ENCODE measurements at places on chromosomes 2 and 18. TPM values are rescaled to one million over a fixed set of nuclear protein-coding genes. Genes with fewer than 3 reads are reported as not detected.

- no peak overlapping the region for H3K27ac ChIP-seq
- no peak for DNase-seq
- H3K27me3 ChIP-seq: no peaks in the 10 kb centered on the region
- H3K36me3 ChIP-seq: no peaks in the 10 kb centered on the region
- H3K4me3 ChIP-seq: no peak overlapping the region
Measured at GRCh38 chr2:174945601-174946260, 59.5 kb downstream of the CHN1 start.

DNA sequence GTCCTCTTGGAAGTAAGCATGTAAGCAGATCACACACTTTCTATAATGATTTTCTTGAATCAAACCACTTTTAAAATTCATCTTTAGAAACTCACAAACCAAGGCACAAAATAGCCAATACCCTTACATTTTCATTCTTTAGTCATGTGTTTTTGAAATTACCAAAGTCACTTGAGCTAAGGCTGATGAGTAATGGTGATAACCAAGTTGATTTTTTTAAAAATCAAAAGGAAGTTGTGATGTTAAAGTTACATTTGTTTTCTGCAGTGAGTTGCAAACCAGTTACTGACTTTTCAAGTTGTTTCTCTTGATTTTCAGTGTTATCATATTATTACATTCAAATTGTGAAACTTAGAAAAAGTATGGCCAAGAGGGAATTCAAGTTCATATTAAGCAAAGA is 21.5 kb upstream of the IL18RAP start:
- H3K4me3 ChIP-seq: no peak overlapping the region
- no peak for DNase-seq
- no peaks in the 10 kb centered on the region for H3K4me1 ChIP-seq
- H3K27ac ChIP-seq: no peak overlapping the region
- no peaks in the 10 kb centered on the region for H3K27me3 ChIP-seq

DNA sequence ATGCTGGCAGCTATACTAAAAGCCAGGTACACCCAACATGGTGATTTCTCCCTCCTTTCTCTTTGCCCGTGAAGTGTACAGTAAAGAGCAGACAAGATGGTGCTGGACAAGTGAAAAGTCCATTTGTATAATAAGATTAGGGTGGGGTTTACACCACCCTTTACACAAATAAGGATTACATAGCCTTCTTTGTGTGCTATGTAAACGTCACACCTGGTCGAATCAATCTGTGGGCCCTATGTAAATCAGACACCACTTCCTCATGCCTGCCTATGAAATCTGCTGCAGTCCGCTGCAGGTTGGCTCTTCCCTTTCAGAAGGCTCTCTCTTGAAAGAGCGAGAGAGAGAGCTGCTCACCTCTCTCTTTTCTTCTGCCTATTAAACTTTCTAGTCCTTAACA is 1054.3 kb upstream of the SLC39A10 start:
- no peaks in the 10 kb centered on the region for H3K27me3 ChIP-seq
- H3K27ac ChIP-seq: no peak overlapping the region
- no peak overlapping the region for H3K4me3 ChIP-seq
- DNase-seq: no peak

DNA sequence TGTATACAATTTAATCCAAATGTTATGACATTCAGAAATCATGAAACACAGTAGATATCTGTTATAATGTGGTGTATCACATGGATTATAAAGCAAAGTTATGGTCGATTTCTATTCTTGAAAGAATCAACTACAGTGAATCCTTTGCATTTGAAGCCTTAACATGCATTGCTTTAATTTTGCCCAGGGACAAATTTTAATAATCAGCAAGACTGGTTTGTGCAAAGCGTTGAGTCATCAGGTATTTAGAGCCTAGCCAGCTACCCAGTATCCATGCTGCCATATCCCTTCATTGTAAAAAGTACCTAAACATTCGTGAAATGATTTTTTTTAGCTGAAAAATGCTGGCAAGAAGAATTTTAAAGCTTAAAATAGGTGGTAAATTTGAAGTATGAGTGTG is 8.9 kb upstream of the SPDYA start:
- DNase-seq: no peak
- H3K4me1 ChIP-seq: peaks cover 4% of the 10 kb centered on the region
- no peak overlapping the region for H3K27ac ChIP-seq

DNA sequence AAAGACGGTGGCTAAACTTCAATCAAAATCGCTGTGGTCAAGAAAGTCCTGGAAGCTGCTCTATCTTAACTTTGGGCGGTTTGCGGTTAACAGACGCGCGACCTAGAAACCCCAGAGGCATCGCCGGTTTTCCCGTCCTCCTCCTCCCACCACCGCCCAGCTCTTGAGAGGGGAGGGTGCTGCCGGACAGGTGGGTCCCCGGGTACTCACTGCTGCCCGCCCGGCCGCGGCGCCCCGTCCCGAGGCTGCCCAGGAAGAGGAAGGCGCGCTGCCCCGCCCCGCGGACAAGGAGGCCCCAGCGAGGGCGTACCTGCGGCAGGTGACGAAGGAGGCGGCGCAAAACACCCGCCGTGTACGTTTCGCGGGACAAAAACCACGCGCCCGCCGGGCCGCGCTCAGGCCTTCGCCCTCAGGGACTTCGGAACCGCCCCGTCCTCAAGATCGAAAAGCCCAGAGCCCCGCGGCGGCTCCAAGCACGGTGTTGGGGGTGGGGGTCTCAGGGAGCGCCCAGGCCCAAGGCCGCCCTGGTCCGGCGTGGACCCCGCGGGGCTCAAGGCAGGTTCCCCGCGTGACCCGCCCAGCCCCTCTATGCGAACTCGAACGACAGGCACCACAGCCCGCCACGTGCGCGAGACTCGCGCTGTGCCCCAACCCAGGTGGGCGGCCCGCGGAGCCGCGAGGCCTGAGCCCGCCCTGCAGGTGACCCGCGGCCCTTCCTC is at the start of gene SH3YL1:
TSS of gene SH3YL1 (minus strand) at position 259 of the 719 bp plus-strand sequence. CDS start at position 211, 48 bp downstream.
- peaks cover 14% of the 10 kb centered on the region for H3K4me1 ChIP-seq
- no peaks in the 10 kb centered on the region for H3K27me3 ChIP-seq
- H3K4me3 ChIP-seq: peak within 1 kb of the TSS; percentile 72
- no peak for DNase-seq
- H3K27ac ChIP-seq: peak within 1 kb of the TSS; percentile 65

GRCh38 chr2:200482194-200482593 is 27.7 kb downstream of the KCTD18 start:
- H3K36me3 ChIP-seq: peaks cover 25% of the 10 kb centered on the region
- no peak overlapping the region for H3K27ac ChIP-seq
- DNase-seq: no peak
- no peaks in the 10 kb centered on the region for H3K27me3 ChIP-seq

- peaks cover 4% of the 10 kb centered on the region for H3K4me1 ChIP-seq
- no peak overlapping the region for H3K4me3 ChIP-seq
- H3K27me3 ChIP-seq: no peaks in the 10 kb centered on the region
- H3K27ac ChIP-seq: no peak overlapping the region
- DNase-seq: no peak
- H3K36me3 ChIP-seq: no peaks in the 10 kb centered on the region
Measured at GRCh38 chr18:62101321-62101721, 85.5 kb downstream of the PIGN start.

- H3K27me3 ChIP-seq: peaks cover 2% of the 10 kb centered on the region
- H3K27ac ChIP-seq: no peak overlapping the region
- H3K4me3 ChIP-seq: no peak overlapping the region
- no peaks in the 10 kb centered on the region for H3K4me1 ChIP-seq
- H3K36me3 ChIP-seq: no peaks in the 10 kb centered on the region
Measured at GRCh38 chr2:29657674-29658073, 263.7 kb downstream of the ALK start.

DNA sequence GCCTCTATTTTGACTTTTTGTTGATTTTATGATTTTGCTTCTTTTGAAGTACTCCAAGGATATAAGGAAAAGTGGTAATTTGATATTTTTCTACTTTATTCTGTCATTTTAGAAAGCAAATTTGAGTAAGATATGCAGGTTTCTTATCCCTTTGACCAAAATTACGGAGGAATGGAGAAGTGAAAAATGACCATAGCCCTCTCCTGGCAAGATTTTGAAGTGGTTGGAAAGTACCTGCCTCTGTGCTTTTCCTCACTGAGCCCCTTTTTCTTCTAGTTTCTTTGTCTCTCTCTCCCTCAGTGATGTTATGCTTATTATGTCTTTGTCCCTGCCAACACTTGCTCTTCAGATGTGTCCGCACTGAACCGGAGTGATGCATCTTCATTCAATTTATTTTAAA is 898.1 kb downstream of the EPHA4 start:
- H3K27me3 ChIP-seq: no peaks in the 10 kb centered on the region
- no peaks in the 10 kb centered on the region for H3K4me1 ChIP-seq
- H3K4me3 ChIP-seq: no peak overlapping the region
- H3K27ac ChIP-seq: no peak overlapping the region
- no peaks in the 10 kb centered on the region for H3K36me3 ChIP-seq

DNA sequence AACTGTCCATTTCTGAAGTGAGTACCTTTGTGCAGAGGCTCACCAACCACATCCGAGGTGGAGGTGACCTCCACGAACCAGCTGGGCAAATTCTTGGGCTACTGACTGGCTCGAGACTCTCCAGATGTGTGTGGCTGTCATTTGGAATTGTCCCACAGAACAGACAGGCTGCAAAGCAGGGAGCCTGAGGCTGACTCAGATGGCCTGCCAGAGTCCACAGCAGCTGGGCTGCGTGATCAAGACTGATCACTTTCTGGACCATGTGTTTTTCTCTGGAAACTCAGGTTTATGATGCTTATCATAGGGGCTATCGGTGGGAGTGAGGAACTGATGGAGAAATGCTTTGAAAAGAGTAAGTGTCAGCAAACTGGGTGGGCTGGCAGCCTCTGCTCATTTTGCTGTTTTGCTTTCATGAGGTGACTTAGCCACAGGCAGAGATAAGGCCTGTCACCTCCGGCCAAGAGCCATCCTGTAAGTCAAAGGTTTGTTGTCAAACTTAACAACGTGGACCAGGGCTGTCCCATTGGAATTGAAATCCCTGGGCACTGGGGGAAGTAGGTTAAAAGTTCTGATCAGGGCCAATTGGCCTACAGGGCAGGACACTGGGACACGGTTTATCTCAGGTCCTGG is 120.4 kb downstream of the LIPG start:
- DNase-seq: no peak
- H3K36me3 ChIP-seq: no peaks in the 10 kb centered on the region
- H3K4me3 ChIP-seq: no peak overlapping the region
- no peaks in the 10 kb centered on the region for H3K27me3 ChIP-seq

GRCh38 chr18:50877545-50878265 is 1.2 kb upstream of the ME2 start:
- H3K36me3 ChIP-seq: peaks cover 4% of the 10 kb centered on the region
- no peak for DNase-seq
- peak overlapping the region; percentile 87 for H3K4me3 ChIP-seq
- H3K27ac ChIP-seq: no peak overlapping the region

Gene CNGA3
- not detected for total RNA-seq

Gene LBX2
- total RNA-seq: 1.6 TPM

Gene HJURP
- total RNA-seq: 73.2 TPM

Gene MOCOS
- 0.34 TPM for total RNA-seq

Gene GCKR
- not detected for total RNA-seq

Gene SLC23A3
- total RNA-seq: not detected

Gene COPS8
- 280 TPM for total RNA-seq
